ENCODE measurements at places on chromosomes 12 and 14.

DNA sequence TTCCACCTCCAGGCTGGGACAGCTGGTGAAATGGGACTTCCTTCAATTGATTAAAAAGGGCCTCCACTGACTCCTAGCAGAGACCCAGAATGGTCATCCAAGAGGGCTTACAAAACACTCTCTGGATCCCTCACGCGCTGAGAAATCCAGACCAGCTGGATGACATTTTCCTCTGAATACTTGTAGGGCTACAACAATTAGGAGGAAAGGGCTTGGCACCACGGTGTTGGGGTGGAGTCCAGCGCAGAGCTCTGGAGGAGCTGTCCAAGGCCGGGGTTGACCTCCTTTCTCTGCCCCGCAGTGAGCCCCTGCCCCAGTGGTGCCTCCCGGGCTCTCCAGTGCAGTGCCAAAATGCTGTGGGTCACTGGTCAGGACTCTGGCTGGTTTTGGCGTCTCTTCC lies 189.0 kb upstream of the CCND2 start:
- DNase-seq, result no peak

DNA sequence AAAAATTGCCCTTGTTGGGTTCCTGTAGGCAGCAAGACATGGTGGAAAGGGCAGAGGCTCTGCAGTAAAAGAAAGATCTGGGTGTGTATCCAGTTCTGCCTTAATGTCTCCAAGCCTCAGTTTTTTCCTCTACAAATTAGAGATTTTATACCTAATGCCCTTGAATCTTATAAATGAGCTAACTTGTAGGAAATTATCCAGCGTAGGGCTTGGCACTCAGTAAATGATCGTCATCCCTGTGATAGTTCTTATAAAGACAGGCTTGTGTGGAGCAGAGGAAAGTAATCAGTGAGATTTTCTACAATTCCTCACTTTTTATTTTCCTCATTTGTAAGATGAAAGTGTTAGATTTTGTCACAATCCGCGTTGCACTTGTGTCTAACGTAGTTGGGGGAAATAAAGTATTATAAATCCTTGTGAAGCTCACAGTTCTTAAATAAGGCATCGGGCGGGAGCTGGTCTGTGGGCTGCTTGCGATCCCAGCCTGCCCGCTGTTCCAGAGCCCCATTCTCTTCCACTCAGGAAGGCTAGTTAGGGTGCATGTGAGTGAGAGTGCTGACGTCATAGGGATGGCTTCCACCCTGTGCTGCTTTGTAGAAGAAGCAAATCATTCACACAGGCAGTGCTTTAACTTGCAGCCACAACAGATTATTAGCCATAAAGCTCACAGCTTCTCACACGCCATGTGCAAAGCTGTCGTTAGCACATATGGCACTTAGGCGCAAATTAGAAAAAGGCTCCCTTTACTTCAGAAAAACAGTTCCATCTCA lies 87.6 kb downstream of the EML1 start:
- DNase-seq, result no peak

DNA sequence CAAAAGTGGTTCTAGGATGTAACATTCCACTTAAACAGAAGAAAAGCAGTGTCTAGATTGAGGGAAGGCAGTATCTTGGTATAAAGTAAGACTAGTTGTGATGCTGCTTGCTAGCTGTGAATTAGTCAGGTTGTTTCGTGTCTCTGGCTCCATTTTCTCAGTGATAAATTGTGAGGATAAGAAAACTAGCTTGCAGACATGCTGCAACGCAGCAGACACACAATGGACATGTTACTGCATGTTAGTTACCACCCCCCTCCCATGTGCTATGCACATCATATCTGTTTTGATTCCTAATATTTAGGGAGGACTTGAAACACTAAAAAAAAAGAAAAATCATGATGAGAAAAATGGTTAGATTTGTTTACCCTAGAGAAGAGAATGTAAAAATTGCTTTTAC lies 2.9 kb downstream of the CCNK start:
- DNase-seq, result no peak

- no peak for DNase-seq
Measured at GRCh38 chr12:109818253-109818652, 14.9 kb downstream of the TRPV4 start.

DNA sequence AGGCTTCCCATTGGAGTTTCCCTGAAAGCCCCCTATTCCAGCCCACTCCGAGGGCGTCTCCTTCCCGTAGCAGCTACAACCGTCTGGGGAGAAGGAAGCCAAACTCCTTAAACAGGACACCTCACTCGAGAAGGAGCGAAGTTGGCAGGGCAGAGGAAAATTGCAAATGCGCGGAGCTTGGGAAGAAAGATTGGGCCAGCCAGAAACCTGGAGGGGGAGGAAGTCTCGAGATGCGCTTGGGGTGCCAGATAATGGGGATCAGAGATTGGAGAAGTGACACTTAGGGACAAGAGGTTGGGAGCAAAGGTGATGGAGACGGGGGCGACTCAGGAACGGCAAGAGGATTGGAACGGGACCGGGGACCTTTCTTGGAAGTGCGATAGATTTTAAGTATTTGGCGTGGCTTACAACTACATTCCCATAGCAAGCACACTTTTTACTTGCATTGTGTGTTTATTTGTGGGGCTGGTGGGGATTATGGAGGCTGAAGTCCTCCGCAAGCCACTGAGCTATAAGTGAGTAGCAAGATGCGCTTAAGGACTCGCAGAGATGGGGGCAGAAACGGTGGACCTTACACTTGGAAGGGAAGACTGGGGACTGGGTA lies 926 bp downstream of the HRK start:
- no peak for DNase-seq

- no peak for DNase-seq
Measured at GRCh38 chr14:30015489-30015888, 87.8 kb upstream of the PRKD1 start.

DNA sequence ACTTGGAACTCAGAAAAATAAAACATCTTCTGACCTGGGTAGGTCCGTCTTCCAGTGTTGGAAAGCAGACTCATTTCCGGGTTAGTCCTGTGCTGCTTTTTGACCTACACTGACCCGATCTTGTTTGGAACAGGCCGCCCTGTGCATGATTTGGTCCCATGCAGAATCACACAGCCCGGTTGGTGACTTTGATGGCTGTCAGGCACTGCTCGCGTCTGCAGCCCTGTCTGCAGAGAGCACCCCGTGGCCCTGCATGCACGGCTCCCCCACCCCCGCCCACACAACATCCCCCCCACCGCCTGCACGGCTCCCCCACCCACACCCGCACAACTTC lies 31.6 kb downstream of the PACS2 start:
- no peak for DNase-seq

DNA sequence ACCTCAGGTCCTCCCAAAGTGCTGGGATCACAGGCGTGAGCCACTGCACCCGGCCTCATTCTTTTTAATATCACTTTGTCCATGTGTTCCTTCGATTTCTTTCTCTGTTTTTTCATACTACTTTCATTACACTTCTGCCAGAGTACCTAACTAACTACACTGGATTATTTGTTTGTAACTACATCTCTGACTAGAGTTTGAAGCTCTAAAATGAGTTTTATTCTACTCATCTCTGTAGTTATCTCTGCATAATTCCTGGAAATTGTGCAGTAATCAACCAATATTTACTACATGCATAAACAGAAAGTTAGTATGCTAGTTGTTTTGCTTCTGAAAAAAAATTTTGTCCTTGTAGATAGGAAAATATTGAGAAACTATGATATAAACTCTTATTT lies 15.2 kb downstream of the KLRK1 start:
- DNase-seq, result no peak

- no peak for DNase-seq
Measured at GRCh38 chr14:99671235-99672224, 12.6 kb upstream of the CYP46A1 start.

DNA sequence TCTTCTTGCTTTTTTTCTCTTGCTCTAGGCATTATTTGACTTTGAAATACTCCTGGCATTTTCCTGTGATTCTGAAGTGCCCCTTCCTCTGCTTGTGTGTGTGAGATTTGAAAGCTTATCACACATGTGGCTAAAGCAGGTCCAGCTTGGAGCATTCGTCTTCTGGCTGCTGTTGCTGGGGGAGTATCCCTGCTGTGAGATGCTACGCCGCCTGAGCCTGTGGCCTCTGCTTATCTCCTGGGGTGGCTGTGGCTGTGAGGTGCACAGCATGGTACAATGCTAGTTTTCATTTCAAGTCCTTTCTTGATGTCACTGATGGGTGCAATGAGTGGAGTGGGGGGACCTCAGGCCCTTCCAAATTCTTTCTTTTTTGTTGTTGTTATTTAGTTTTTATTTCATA lies 371.8 kb downstream of the ZFP36L1 start:
- DNase-seq, result no peak

DNA sequence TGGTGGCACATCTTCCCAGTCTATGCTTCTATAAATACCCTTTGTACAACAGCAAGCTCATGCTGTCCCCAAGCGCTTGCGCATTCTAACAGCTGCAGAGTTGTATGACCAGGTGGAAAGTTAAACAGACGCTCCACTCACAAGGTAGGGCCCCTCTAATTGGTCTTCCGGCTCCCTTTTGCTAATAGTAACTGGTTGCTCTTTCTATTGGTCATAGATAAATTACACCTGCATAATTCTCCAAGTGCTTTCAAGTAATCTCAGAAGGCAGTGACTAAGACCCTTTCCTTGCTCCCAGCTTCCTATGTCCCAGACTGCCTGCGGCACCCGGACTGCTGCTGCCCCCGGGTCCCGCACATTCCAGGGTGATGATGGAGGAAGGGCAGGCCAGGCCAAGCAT lies 6.1 kb upstream of the TSPAN9 start:
- no peak for DNase-seq

DNA sequence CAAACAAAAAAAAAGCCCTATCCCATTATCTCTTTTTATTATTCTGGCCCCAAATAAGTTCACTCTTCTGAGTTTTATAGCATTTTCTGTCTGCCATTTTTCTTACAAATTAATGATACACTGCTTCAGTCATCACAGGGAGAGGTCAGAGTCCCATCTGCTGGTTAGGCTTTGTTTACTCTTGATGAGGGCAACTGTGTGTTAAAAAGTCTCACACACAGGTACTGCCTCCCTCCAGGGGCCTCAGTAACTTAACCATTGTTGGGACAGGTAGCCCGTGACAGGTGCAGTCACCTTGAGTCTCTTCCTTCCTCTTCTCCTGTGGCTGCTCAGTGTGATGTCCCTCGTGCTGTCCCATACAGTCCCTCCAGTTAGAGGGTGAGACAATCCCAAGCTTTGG lies 45.5 kb upstream of the SEL1L start:
- no peak for DNase-seq

- DNase-seq, result no peak
Measured at GRCh38 chr14:22513066-22513812, 75.8 kb downstream of the DAD1 start.

GRCh38 chr14:54332490-54332889 lies 64.3 kb upstream of the CDKN3 start:
- no peak for DNase-seq

DNA sequence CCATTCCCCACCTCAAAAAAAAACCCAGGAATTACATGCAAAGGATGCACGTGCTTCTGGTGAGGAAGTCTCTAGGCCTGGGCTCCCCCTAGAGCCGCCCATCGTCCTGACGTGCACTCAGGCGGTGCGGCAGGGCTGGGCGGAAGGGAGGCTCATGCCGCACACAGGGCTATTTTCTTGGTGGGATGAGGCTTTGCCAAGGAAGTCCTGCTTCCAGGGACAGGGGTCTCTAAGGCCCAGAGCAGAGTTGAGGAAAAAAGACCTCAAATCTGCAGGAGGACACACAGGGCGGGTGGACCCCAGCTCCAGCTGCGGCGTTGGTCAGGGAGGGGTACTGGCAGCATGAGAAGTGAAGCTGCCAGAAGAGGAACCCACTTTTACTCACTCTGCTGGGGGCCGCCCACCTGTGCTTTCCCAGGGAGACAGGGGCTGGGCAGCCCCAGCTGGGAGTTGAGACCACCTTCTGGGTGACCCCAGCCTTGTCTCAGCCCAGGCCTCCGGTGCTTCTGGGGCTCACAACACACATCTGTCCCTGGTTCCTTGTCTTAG lies 4.2 kb downstream of the RHOF start:
- no peak for DNase-seq

GRCh38 chr12:20740972-20741371 lies 45.8 kb downstream of the SLCO1C1 start:
- no peak for DNase-seq

- DNase-seq, result no peak
Measured at GRCh38 chr12:96687719-96688118, 198.3 kb downstream of the CFAP54 start.

DNA sequence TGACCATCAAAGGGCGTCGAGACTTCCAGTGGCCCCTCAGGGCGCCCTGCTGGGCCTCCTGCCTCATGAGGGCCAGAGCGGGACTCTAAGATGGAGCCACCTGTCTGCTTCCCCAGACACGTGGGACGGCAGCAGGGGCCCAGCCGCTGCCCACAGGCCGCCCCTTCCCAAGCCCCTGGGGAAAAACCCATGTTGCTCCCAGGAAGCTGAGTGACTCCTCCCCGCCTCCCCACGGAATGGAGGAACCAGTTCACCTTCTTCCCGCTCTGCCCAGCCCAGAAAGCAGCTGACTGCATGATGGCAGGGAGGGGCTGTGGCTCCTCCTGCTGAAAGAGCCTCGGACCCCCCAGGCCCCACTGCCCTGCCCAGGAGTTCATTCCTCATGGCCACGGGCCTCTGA lies 14.9 kb downstream of the RAB35 start:
- DNase-seq, result no peak

DNA sequence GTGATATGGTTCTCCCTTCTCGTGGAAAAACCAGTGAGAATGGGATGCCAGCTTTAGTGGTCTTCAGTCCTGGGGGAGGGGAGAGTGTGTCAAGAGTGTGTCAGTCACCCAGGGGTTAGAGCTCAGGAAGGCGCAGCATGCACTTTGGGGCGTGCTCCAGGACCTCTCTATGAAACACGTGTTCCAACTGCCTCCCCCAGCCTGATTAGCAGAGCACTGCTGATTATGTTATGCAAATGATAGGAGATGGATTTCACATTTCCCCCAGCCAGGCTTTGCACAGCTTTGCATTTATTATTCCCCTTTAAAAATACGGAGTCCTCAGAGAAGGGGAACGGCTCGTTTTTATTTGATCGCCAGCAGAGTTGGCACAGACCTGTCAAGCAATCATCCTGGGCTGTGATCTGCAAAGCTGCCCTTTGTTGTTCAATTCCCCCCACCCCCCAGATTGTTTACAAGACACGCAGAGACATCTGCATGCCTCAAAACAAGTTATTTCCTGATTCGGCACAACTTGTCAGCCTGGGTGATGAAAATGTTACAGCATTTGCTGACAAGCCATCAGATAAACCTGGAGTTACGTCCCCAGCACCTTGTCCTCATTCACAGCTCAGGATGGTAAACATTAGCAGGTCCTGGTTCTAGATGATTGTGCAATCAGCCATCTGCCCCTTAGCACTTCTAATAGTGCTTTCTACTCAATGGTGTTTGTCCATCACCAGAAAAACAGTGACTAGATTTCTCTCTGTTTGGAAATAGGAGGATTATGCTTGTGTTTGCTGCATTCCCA lies 196.5 kb downstream of the NOVA1 start:
- DNase-seq, result no peak

GRCh38 chr12:16407346-16407745 lies 59.9 kb downstream of the MGST1 start:
- no peak for DNase-seq

Data from T-helper 9 cell (primary cell).